ENCODE measurements at places on chromosomes 12 and 14.
A peak's percentile ranks its signal among the peaks of the same experiment; 100 is the strongest.

DNA sequence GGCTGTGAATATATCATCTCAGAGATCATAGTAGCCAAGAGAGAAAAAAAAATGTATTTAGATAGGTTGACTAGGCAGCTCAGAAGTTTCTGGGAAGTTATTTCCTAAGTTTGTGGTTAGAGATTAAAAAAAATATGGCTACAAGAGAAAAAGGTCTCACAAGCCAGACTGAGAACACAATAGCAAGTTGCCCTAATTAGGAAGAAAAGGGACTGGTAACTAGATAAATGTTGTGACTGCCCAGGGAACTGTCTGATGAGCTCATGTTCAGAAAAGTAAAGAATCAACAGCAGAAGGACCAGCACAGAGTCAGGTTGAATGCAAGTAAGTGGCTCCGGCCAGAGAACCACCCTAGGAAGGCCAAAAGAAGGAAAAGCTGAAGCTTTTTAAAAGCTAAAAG lies 256.6 kb downstream of the PRKD1 start:
- no peak for DNase-seq

GRCh38 chr12:98154850-98155249 lies 360.5 kb upstream of the TMPO start:
- DNase-seq: no peak

- peak; percentile 20 for DNase-seq
Measured at GRCh38 chr12:92080911-92081285, 64.7 kb downstream of the BTG1 start.

- DNase-seq: no peak
Measured at GRCh38 chr12:65367396-65367795, 88.9 kb downstream of the MSRB3 start.

- DNase-seq: no peak
Measured at GRCh38 chr12:3101309-3102024, 24.3 kb downstream of the TSPAN9 start.

DNA sequence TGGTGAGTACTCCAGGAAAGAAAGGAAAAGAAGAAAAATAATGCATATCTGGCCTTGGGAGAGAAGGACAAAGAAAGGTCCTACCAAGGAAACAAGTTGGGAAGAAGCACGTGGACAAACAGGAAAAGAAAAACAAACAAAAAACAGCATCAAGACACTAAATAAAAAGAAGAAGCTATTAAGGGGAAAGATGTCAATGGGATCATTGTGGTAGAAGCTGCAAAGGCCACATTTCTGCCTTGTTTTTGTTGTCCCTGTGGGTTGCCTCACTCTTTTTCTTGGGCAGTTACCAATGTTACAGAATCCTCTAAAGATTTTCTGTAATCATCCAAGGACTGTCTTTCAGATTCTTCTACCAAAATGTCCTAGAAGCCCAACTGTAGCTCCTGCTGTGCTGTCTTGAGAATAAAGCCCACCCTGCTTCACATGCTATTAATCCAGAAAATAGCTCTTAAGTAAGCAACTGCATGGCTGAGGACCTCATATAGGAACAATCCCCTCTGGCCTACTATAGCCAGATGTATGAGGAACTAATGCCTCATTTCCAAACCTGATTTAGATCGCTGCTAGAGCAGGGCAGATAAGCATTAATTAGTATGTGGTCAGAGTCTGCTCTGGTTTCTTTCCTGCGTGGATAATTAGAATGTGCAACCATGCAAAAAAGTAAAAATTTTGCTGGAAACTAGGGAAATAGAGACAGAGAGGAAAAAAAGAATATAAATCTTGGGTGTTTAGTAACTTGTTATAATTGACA lies 10.2 kb upstream of the CPNE8 start:
- no peak for DNase-seq

DNA sequence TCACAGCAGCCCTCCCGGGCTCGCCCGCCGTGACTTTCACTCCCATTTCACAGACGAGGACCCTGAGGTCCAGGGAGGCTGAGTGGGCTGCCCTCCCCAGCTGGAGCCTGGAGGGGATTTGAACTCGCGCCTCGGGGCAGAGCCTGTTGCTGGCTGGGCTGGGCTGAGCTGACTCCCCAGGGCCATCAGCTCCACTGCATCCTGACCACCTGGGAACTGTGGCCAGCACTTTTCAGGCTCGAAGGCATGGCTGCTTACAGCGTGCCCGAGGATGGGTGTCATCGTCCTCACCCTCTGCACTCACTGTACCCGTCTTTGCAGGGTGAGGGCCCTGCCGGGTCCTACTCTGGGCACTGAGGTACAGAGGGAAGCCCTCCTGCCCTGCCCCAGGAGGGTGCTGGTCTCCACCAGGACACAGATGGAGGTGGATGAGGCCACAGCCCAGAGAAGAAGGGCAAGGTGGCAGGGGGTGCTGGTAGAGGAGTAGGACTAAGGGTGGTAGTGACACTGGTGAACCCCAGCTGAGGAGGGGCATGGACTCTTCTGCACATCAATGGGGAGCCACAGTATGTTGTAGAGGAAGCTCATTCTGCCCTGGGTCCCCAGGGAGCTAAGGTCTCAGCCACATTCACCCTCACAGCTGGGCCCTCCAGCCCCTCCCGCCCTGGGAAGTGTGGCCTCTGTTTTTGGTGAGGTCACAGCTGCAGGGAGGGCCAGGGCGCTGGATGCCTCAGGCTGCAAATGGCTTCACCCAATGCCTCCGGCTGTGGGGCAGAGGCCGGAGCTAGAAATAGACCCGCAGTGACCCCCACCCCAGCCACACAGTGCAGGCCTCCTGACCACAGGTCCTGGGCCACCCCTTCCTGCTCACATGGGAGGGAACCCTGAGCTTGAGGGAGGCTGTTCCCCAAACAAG lies 365.1 kb upstream of the SFSWAP start:
- no peak for DNase-seq

DNA sequence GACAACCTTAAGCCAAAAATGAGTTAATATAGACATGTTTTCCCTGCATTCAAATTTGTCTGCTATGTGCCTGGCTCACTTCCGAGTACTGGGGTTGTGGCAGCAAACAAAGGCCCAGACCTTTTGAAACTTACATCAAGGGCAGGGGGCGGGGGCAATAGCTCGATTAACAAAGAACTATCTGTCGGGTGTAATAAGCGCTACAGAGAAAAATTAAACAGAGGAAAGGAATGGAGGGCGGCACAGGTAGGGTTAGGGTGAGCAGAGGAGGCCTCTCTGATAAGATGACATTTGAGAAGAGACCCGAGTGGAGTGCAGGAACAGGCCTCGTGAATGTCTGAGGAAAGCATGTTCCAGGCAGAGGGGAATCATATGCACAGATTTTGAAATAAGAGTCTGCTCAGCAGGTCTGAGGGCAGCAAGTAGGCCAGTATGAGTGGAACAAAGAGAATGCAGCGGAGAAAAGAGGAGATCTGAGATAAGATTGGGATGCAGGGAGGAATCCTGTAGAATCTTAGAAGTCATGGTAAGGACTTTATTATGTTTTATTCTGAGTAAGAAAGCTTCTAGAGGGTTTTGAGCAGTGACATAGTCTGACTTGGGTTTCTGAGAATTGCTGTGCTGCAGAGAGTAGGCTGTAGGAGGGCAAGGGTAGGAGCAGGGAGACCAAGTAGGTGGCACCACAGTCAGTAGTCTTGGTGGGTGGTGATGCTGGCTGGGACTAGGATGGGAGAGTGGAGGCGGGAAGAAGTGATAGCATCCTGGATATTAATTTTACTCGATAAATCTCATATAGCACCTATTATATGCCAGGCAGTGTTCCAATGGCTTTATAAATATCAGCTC lies 52.6 kb downstream of the BICDL1 start:
- DNase-seq: no peak

DNA sequence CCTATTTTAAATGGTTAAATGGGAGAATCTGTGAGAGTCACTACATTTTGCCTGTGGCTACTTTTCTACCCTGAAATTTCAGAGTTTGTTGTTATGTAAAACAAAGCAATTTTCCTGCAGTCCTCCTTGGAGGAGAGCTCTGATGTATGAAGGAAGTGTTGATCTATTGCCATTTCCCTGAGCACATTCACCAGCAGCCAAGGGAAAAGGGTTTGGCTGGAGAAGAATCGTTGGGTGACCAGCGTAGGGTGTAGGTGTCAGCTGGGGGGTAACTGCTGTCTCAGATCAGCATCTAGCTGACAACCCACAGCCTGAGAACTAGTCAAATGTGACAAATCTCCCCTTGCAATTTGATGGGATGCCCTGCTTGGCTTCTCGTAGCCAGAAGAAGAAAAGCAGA lies 230.5 kb downstream of the PDZRN4 start:
- DNase-seq: no peak

DNA sequence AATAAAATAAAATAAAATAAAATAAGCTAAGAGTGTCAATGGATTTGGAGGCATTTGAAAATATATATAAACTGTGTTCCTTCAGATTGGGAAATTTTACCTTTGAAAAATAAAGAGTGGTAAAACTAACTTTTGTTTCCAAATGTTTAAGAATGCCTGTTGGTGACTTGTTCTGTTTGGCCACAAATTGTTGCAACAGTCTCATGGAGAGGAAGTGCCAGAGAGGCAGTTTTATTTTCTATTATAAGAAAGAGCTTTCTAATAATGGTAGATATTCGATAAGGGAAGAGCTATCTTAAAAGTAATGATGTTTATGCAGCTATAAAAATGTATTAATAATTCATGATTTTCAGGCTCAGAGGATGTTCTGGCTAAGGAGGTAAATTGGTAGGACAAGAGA lies 68.8 kb upstream of the MDGA2 start:
- no peak for DNase-seq

- no peak for DNase-seq
Measured at GRCh38 chr12:131830914-131831571, 2.9 kb downstream of the MMP17 start.

GRCh38 chr14:59631237-59631636 lies 54.6 kb upstream of the CCDC175 start:
- no peak for DNase-seq

GRCh38 chr14:99576761-99577705 lies 27.0 kb downstream of the CCDC85C start:
- DNase-seq: no peak

DNA sequence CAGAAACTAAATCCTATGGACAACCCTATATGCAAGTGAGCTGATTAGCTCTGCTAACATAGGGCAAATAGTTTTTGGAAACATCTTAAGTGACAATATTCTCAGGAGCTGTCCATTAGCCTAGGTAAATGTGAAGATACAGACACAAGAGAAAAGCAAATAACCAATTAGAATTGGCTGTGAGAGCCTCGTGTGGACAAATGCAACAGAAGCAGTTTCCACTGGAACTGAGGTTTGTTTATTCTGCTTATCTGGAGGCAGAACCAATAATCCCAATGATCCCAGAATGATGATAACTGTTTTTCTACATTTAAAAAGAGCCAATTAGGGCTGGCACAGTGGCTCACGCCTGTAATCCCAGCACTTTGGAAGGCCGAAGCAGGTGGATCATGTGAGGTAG lies 43.2 kb upstream of the YAF2 start:
- DNase-seq: no peak

DNA sequence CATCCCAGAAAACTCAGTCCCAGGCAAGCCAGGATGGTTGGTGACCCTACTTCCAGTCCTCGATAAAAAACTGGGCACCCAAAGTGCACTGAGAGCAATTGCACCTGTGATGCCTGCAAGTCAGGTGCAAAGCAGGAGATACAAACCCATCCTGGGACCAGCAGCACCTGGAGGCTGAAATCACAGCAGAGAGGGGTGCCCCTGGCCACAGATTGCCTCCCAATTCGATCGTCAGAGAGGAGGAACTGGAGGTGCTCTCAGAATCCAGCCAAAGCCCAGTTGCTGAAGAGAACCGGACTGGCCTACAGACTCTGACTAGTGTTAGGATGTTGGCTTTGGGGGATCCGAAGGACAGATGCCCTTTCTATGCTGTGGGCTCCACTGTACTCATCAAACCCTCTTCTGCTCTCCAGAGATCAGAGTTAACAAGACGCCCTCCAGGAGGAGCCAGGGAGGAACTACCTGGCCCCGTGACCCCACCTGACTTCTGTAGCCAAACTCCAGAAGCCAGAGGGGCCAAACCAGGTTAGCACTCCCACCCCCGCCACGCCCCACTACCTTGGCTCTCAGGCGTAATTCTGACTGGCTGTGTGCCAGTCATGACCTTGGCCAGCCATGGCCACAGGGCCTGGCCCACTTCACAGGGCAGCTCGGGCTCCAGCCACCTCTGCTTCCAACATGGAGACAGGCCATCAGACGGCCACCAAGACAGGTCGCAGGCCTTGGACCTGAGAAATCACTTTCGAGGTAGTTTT lies 284.5 kb upstream of the RTL1 start:
- no peak for DNase-seq

DNA sequence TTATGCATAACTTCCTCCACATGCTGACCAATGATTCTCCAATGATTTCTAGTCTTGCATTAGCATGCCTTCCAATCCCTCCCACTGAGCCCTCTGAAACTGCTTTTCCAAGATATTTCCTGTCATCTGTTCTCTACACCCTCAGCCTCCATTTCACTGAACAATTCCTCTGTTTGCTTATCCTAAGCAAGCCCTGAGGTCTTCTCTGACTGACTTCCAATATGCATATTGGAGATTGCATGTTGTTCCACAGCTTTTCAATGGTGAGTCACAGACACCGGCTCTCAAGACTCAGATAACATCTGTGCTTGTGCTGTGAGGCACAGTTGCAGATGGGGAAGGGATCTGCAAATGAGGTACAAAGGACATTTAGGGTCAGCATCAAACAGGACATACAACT lies 141.0 kb downstream of the SLC16A7 start:
- no peak for DNase-seq

DNA sequence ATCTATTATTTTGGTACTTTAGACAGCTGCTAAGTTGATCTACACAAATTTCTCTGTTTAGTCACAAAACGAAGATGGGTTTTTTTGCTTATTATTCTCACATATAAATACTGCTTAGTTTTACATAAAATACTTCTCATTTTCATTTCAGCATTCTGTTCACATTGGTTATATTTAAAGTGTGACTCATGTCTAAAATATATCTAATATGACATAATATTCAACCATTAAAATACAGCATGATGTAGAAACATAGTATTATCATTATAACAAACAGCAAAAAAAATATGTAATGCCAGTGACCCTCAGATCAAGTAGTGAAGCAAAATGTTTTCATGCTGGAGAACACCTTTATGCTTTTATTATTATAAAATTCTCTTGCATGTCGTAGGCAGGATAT lies 63.7 kb downstream of the SH2B3 start:
- DNase-seq: no peak

GRCh38 chr12:23542187-23542586 lies 407.3 kb downstream of the SOX5 start:
- DNase-seq: no peak

DNA sequence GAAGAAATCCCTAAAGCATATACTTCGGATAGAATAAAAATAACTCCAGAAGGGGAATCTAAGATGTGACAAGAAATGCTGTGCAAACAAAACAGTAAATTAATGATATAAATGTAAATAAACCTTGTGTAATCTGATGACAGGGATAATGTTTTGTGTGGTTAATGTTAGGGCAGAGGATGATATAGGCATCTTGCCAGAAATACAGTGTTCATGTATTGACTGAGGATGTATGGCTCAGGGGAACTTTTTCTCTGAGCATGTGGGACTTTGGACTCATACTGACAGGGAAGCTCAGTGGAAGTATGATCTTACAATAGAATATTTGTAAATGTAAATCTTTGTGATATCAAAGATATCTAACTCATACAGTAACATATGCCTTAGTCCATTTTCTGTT lies 420.2 kb downstream of the TMTC2 start:
- DNase-seq: no peak
